Right lobe of liver (tissue), 6 donors: ENCODE measurements at places on chromosomes 11 and 22.

DNA sequence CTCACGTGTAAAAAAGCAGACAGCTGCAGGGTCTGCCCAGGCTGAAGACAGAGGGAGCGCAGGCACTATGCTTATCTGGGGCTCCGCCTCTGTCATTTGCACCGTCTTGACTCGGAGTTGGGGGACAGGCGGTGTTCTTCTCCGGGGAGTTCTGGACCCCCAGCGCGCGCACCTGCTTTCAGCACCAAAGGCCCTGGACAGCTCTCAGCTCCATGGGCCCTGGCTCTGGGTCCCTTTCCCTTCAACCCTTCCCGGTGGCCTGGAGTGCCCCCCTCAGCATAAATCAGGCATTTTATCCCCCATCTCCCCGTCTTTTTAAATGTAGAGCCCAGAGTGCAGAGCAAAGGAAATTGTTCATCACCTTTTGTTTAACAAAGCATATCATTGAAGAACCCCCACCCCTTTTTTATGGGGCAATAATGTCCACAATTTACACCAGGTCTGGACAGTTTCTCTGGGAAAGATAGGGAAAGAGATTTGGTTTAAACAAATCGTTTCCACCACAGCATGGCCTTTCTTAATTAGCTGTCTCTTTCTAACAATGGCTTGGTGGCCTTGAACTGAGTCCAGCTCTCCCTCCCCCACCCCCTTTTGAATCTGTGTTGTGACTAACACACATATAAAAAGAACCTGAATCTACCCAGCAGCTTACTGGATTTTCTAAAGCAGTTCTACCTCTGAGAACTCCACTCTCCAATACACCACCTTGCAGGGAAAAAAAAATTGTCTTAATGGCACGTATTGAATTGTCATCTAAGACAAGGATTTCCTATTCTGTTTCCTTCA is 1.7 kb downstream of the SEZ6L start:
- DNase-seq = no peak

GRCh38 chr11:121138259-121138658 is 37.2 kb downstream of the TECTA start:
- no peak for DNase-seq

DNA sequence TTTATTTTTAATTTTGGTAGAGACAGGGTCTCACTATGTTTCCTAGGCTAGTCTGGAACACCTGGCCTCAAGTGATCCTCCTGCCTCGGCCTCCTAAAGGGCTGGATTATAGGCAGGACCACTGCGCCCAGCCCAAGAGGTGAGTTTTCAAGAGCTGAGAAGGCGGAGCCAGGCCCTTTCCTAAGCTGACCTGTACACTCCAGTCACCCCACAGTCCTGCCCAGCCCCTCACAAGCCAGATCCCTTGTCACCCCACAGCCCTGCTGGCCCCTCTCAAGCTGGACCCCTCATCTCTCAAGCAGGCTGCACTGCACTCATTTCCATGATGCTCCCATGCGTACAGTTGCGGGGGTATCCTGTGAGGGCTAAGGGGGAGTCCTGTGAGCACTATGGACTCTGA is 2.9 kb downstream of the DENND6B start:
- no peak for DNase-seq

DNA sequence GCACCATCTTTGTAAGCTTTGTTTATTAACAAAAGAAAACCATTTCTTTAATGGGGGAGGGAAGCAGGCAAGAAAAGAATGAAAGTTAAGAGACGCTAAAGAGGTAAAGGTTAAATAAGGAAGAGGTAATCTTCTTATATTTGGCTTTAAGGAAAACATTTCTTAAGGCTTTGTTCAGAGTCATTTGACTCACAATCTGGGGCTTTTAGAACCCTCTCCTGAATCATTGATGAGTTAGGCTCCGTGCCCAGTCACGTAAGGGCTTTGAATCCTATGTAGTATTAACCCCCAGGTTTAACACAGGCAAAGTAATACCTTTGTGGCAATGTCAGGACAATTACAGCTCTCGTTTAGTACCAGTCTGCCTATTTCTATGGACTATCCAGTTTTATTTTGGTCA is 26.1 kb downstream of the MADD start:
- DNase-seq = no peak

- no peak for DNase-seq
These were observed 24.4 kb upstream of the SHISAL1 start for GRCh38 chr22:44336962-44337677.

DNA sequence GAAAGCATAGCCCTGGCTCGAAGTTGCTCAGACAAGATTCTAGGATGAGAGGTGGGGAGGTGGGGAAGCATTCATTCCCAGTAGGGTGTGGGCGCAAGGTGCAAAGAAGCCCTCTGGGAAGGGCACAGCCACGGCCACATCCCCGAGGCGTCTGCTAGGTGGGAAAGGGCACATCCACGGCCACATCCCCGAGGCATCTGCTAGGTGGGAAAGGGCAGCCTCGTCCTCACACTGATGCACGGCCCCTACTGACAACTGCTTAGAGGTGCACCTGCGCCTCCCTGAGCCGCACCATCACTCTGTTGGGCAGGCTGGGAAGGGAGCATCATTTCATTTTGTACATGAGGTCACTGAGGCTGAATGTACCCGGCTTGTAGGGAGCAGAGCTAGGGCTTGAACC is 94.6 kb upstream of the PITPNB start:
- DNase-seq = no peak
